ENCODE measurements at places on chromosomes 5 and 9.

- no peak for DNase-seq
These were observed 54.7 kb downstream of the TMOD1 start for GRCh38 chr9:97556036-97556720.

DNA sequence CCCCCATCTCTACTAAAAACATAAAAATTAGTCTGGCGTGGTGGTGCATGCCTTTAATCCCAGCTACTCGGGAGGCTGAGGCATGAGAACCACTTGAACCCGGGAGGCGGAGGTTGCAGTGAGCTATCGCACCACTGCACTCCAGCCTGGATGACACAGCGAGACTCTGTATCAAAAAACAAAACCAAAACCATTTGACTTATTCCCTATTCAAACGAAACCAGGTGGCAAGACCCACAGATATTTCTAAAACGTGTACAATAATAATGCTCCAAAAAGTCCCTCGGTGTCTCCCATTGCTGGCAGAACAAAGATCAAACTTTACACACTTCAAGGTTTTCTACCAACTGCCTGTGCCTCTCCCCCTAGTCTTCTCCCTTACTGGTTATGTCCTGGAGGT, 29.8 kb downstream of the HMGCR start:
- no peak for DNase-seq

- DNase-seq = no peak
These were observed 23.5 kb upstream of the MOCS2 start for GRCh38 chr5:53133020-53133419.

DNA sequence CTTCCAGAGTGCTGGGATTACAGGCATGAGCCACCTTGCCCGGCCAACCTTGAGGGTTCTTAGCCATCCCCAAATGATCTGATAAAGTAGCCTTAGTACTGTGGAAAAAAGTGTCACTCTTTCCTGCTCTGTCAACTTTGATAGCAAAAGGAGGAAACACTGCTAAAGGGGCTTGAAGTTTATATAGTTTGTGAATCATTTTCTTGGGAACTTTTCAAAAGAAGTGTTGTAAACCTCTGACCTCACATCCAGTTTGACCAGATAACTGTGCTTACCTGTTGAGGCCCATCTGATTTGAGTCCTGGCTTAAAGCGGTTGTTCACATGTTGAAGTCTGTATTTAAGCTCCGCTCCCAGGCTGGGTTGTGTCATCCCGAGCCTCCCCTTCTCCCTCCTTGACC, 303.3 kb downstream of the DOCK8 start:
- no peak for DNase-seq

DNA sequence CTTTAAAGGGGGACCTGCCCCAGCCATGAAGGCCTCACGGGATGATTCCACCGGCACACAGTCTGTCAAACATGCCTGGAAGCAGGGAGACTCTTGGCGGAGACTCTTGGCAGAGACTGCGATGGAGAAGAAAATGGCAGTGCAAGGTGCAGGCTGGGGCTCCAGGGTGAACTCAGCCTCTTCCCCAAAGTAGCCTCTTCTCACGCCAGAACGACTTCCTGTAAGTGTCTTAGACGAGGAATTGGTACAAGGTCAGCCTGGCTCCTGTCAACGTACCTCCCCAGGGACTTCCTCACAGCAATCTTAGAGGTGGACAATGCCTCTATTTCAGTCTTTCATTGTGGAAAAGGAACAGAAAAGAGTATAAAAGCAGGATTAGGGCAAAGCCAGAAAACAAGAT, 109.3 kb downstream of the UGCG start:
- no peak for DNase-seq

DNA sequence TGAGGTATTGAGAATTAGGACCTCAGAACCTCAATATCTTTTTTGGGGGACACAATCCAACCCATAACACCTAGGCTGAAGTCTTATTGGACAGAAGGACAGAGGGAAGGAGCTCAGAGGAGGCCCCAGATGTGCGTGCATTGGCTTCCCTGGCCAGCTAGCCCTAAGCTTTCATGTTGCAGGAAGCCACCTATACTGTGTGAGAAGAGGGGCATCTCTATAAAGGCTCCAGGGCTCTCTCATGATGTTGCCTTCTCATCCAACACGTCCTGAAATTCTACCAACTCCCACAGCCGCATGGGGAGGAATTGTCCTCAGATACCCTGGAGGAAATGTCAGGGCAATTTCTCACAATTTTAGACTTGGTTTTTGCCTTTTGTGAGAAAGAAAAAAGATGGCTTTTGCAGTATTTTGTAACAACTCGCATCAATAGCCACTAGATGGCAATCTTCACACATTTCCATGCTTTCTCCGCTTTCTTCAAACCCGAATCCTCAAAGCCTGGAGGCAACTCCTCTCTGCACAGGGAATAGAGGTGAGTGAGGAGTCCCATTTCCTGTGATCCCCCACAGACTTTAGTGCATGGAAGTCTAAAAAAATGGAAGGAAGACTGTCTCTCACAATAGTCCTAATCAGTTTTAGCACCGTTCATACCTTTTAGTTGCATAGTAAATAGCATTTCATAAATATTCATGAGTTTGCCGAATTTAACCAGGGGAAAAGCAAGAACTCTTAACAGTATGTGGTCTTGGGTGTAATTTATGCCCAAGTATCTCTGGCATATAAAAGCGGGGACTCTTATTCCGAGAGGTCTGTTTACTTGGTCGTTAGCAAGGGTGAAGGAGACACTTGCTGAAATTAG, 7.4 kb upstream of the PPP3R2 start:
- no peak for DNase-seq

DNA sequence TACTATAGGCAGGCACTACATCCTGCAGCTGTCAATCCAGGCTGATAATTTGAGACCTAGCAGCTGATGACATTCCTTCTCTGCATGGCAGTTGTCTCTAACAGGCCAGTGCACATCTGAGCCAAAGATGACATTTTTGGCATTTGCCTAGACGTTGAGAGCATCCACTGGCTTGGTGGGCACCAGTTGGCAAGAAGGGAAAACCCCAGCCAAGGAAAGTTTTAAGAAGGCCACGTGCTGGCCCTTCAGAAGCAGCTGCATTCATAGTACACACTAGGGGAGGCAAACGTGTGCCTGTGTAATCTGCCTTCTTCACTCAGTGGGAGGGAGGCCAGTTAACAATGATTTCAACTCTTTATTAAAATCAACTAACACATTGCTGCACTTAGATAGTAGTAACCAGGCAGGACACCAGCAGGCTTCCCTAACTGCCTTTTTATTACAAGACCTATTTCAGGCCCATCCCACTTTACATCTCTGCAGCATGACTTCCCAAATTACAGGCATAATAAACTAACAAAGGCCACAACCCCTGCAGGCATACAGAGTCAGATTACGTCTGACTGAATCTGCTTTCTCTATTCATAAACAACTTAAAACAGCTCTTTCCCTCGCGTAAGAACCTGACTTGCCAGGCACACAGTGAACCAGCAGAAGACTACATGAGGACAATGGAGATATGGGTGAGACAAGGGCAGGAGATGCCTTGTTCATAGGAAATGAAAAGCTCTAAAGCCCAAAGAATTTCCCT, 576.3 kb downstream of the PDE4D start:
- no peak for DNase-seq

GRCh38 chr5:96509721-96510350, 76.8 kb upstream of the PCSK1 start:
- DNase-seq = no peak

DNA sequence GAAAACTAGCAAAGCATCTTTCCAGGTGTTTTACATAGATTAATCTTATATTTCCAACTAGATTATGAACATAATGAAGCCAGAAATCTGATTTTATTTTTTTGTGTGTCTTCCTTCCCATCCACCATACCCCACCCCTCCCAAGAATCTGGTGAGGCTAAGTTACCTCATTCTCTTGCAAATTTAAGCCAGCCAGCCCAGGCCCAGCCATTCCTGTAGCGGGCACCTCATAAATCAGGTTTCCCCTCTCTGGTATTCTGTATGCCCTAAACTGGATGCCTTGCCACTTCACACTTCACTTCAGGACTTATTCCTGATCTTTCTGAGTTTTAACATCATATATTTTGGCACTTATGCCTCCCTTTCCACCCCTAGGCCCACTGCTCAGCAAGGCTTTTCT, 21.8 kb downstream of the C9 start:
- DNase-seq = no peak

DNA sequence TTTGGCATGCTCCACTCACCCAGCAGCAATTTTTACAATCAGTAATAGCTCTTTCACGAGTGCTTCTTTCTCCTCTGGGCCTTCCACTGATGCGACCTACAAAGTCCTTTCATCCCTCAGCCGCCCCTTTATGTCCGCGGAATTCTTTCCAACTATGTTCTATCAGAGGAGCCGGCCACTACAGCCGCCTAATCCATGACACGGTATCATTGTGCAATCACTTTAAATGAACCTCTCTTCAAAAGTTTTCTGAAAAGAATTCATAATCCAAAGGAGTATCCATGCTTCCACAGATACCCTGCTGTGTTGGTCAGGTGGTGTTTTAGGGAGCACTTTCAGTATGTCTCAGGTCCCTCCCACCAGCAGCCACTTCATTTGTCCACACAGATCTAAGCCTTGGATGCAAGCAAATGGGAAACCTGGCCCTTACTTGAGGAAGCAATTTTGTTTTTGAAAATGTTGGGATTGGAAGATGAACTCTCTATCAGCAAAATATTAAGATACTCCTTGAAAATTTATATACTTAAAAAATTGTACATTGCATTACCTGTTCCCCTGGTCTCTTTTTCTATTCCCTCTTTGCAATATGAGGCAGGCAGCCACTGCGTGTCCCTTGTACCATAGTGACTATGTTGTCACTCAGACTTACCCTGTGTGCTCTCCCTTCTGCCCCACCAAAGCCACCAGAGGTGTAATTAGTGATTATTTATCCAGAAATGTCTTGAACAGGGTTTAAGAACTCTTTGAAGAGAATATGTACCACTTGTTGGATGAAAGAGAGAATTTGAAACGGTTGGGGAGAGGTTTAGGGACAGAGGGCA, 12.9 kb upstream of the MEF2C start:
- DNase-seq = no peak

GRCh38 chr9:85077944-85078343, 408.4 kb downstream of the NTRK2 start:
- DNase-seq = no peak

DNA sequence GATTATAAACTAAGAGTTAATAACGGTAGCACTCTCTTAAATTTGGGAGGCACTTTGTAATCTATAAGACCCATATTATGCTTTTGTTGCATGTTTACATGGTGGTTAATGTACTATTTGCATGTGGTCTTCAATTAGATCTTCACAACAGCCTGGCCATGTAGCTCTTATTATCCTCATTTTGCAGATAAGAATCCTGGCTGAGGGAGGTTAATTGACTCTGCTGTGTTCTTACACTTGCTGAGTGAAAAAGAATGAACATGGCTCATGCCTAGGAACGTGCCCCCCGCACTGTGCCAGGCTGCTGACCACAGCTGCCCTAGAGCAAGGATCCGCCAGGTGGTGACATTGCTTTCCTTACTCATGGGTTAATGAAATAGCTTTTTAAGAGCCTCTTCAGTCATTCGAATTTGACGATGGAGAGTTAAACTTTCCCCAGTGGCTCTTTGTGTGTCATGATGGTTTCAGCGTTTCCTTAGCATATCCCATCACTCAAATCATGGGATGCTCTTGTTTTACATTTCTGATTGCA, 97.9 kb downstream of the CDH6 start:
- DNase-seq = no peak

GRCh38 chr9:35646153-35646532, 4.6 kb downstream of the SIT1 start:
- no peak for DNase-seq

- DNase-seq = no peak
These were observed 22.7 kb upstream of the QSOX2 start for GRCh38 chr9:136268318-136268717.

- DNase-seq = no peak
These were observed 11.7 kb downstream of the FIBCD1 start for GRCh38 chr9:130927338-130927737.

- no peak for DNase-seq
These were observed 64.4 kb upstream of the SUB1 start for GRCh38 chr5:32520972-32521371.

GRCh38 chr9:123251741-123252140, 16.6 kb downstream of the STRBP start:
- DNase-seq = no peak

DNA sequence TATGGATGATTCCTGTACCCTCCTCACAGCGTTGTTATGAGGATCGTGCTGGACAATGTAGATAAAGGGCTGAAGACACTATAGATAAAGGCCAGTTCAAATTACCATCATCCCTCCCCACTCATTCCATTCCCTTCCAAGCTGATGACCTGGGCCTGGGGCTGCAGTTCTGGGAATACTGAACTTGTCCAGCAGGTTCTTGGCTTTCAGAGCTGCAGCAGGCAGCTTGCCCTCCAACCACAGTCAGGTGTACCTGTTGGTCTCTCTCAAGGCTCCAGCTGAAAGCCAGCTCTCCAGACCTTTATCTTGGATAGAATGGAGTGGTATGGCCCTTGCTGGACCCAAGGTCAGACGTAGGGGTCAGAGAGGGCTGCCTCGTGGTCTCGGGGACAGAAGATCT, 92.5 kb downstream of the PCDH1 start:
- no peak for DNase-seq

DNA sequence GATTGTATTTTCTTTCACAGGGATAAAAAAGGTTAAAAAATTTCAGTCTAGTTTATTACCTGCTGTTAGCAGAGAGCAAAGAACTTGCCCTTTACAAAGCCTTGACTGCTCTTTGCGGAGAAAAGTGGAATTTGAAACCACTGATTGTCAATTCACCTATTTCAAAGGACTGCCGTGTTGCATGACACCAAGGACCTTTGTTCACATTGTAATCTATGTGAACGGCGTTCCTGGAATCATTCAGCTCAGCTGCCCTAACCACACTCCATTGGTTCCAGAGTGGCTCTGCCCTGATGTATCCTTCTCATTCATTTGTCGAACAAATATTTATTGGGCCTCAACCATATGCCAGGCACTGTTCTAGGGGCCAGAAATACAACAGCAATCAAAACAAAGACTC, 377.5 kb upstream of the RFX3 start:
- no peak for DNase-seq

DNA sequence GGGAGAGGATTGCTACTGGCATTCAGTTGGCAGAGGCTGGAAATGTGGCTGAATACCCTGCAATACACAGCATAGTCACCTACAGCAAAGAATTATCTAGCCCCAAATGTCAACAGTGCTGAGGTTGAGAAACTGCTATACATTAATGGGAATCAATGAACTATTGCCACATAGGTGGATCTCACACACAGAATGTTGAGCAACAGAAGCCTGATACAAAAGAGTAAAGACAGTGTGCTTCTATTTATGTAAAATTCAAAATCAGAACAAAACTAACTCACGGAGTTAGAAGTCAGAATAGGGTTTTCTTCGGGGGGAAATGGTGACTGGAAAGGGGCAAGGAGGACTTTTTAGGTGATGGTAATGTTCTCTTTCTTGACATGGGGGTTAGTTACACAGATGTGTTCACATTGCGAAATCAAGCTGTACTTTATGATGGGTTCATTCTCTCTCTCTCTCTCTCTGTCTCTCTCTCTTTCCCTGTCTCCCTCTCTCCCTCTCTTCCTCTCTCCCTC, 45.7 kb upstream of the PANK3 start:
- DNase-seq = no peak
